Stimulated activated CD4-positive, alpha-beta T cell treated with anti-CD3 and anti-CD28 coated beads, Interleukin-4, amount 100 ng/mL, for 1 hour (primary cell): ENCODE measurements at places on chromosomes 3 and 15.

GRCh38 chr3:46351646-46352045 lies 2.3 kb upstream of the CCR2 start:
- no peak for DNase-seq

DNA sequence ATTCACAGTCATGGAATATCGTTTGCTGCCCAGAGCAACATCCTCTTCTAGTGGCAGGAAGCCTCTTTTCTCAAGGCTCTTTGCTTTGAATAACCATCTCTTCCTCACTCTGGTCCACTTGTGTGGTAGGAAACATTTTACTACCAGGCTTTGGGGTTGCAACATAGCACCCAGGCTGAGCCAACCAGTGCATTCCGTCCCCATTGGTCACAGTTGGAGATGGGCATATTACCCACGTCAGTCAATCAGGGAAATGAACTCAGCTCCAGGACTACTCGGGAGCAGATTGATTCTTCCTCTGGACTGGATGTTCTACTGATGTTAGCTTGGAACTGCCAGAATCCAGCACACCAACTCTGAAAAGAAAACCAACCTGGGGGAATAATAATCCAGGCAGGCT lies 4.2 kb upstream of the PEX5L start:
- DNase-seq: no peak

GRCh38 chr15:71705151-71705550 lies 105.2 kb upstream of the NR2E3 start:
- DNase-seq: no peak

- DNase-seq: no peak
Measured at GRCh38 chr15:99951511-99951910, 218.3 kb upstream of the LYSMD4 start.

GRCh38 chr3:127822682-127823425 lies 539 bp upstream of the MGLL start:
- peak; percentile 6 for DNase-seq

DNA sequence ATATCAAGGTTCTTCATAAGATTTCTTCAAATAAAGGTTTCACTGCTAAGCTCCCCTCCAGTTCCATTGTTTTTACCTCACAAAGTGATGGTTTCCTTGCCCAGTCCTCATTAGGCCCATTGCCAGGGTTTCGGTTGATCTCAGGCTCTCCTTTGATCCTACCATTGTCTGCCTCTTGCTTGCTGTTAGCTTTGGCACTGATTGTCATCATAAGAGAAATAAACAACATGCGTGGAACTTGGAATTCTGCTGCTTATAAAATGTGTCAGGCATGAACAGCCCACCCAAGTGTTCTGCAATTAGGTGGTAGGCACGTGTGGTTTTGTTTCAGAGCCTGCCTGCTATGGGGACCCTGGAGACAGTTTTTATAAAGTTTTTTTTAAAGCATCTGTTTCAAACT lies 107.6 kb upstream of the BFSP2 start:
- no peak for DNase-seq

- DNase-seq: no peak
Measured at GRCh38 chr15:86300390-86301125, 220.9 kb downstream of the AGBL1 start.
